ENCODE measurements at places on chromosomes 16 and 17. TPM values are rescaled to one million over a fixed set of nuclear protein-coding genes. Genes with fewer than 3 reads are reported as not detected.

Gene TMUB2
- 35.7 TPM for total RNA-seq

Gene EXOC3L1
- not detected for total RNA-seq

Gene MTMR4
- total RNA-seq = 76.8 TPM

Gene SEPTIN1
- total RNA-seq = 0.86 TPM

Gene CDRT4
- 34.1 TPM for total RNA-seq

Gene TNFRSF17
- total RNA-seq = not detected

Gene SLC12A3
- not detected for total RNA-seq

Gene NAGS
- total RNA-seq = 0.42 TPM

Gene EPX
- not detected for total RNA-seq

Gene PNMT
- total RNA-seq = 1.7 TPM

All from mesothelial cell of epicardium (in vitro differentiated cells).